Heart left ventricle (tissue), 16 donors: ENCODE measurements at places on chromosomes 11 and 22.

DNA sequence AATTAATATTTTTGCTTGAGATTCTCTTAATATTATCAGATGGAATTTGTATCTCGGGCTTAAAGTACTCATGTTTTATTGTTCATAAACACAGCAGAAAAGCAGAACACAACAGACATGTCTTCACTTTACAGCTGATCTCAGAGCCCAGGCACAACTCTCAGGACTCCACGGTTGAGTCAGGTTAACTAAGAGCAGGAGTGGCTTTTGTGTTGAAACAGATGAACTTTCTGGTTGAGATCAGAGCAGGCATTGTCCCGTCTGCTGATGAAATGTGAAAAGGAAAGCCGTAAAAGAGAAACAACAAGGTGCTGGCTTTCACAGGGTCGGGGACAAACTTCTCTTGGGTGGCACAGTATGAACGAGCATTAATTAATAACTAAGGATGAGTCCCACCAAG is 49.0 kb downstream of the JHY start:
- no peaks in the 10 kb centered on the region for H3K27me3 ChIP-seq
- no peak for DNase-seq
- H3K4me3 ChIP-seq: no peak overlapping the region
- no peak overlapping the region for H3K27ac ChIP-seq

- H3K27ac ChIP-seq: no peak overlapping the region
- DNase-seq: no peak
- no peak overlapping the region for H3K4me3 ChIP-seq
Observed at GRCh38 chr11:77776455-77776854, 44.1 kb downstream of the RSF1 start.

- peak; percentile 86 for DNase-seq
- no peaks in the 10 kb centered on the region for H3K27me3 ChIP-seq
- H3K4me1 ChIP-seq: peaks cover 22% of the 10 kb centered on the region
- no peak overlapping the region for H3K4me3 ChIP-seq
- no peaks in the 10 kb centered on the region for H3K36me3 ChIP-seq
Observed at GRCh38 chr22:27512283-27512761, 289.2 kb downstream of the MN1 start.

DNA sequence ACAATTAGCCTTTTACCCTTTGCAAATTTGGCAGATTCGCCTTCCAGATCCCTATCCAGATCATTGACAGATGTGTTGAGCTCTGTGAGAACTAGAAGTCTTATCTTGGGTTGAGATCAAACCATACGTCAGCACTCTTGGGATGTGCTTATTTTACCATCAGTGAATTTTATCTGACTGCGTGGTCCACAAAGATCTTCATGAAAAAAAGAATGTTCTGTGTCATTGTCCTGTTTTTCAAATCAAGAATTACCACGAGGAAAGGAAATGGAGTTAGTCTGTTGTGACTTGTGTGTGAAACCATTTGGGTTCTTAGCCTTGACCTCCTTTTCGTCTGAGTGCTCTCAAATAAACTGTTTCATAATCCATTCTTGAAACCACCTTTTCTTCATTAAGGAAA is 86.2 kb upstream of the SORL1-AS1 start:
- H3K4me3 ChIP-seq: no peak overlapping the region
- H3K27ac ChIP-seq: no peak overlapping the region
- no peak for DNase-seq

- no peaks in the 10 kb centered on the region for H3K36me3 ChIP-seq
- no peaks in the 10 kb centered on the region for H3K27me3 ChIP-seq
- H3K4me3 ChIP-seq: no peak overlapping the region
- no peaks in the 10 kb centered on the region for H3K4me1 ChIP-seq
Observed at GRCh38 chr11:75441804-75442132, 8.8 kb upstream of the KLHL35 start.

GRCh38 chr22:42301077-42301741 is 30.8 kb upstream of the TCF20 start:
- no peaks in the 10 kb centered on the region for H3K36me3 ChIP-seq
- peaks cover 8% of the 10 kb centered on the region for H3K27me3 ChIP-seq
- no peak overlapping the region for H3K27ac ChIP-seq

DNA sequence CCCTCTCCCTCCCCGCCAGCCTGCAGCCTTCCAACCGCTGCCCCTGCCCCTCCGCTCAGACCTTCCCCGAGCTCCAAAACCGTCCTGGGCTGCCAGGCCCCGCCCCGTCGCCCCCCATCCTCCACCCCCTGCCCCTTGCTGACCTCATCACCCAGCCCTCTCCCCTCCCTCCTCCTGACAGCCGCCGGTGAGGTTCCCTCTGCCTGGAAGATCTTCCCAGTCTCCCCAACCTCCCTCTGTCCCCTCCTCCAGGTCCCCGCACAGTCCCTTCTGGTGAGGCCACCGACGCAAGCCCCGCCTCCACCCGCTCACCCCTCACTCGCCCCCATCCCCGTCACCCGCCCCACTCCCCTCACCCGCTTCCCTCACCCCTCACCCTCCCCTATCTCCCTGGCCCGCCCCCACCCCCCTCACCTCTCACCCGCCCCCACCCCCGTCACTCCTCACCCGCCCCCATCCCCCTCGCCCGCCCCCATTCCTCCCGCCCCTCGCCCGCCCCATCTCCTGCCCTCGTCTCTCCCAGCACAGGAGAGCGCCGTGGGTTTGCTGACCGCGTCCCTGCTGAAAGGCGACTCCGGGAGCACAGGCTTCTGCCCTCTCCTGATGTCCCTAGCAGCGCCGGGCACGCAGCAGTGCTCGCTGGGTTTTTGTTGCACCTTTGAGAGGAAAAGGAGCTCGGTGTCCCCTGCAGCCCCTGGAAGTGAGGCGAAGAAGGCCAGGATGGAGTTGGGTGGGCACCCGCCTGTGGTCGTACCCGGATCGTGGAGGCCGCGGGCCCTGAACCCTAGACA is 16.4 kb upstream of the UPK3A start:
- H3K4me3 ChIP-seq: peak overlapping the region; percentile 63
- no peaks in the 10 kb centered on the region for H3K27me3 ChIP-seq
- no peaks in the 10 kb centered on the region for H3K36me3 ChIP-seq
- DNase-seq: no peak
- peaks cover 40% of the 10 kb centered on the region for H3K4me1 ChIP-seq

DNA sequence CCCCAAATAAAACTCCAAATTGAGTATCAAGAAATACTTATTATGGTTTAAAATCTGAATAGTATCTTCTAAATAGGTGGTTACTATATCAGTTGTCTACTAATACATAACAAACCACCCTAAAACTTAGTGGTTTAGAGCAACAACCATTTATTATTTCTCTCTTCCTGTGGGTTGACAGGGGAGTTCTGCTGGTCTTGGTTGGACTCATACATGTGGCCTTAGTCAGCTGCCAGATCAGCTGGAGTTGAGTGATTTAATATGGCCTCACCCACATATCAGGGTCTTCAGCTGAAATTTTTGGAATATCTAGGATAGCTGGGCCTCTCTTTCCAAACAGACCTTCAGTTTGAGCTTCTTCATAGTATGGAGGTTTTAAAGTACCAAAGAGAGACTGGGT is 34.5 kb downstream of the C11orf65 start:
- no peaks in the 10 kb centered on the region for H3K27me3 ChIP-seq
- no peak for DNase-seq
- H3K4me3 ChIP-seq: no peak overlapping the region
- no peaks in the 10 kb centered on the region for H3K36me3 ChIP-seq

DNA sequence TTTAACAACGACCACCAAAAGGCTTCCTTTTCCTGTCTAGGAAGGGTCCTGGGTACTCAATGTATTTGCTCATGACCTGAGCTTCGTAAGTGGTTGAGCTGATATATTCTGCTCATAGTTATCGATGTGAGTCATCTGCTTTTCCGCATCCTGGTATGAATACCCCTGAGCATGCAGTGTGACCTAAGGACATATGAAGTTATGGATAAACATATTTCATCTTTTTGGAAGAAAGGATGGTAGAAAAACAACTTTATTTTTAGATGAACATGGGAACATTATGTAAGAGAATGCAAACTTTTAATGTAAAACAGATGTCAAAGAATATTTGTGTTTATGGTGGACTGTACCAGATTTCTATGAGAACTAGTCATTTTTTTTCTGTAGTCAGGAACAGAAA is 28.4 kb downstream of the TRPC6 start:
- no peaks in the 10 kb centered on the region for H3K4me1 ChIP-seq
- no peak for DNase-seq
- H3K4me3 ChIP-seq: no peak overlapping the region
- H3K27ac ChIP-seq: no peak overlapping the region
- no peaks in the 10 kb centered on the region for H3K27me3 ChIP-seq

DNA sequence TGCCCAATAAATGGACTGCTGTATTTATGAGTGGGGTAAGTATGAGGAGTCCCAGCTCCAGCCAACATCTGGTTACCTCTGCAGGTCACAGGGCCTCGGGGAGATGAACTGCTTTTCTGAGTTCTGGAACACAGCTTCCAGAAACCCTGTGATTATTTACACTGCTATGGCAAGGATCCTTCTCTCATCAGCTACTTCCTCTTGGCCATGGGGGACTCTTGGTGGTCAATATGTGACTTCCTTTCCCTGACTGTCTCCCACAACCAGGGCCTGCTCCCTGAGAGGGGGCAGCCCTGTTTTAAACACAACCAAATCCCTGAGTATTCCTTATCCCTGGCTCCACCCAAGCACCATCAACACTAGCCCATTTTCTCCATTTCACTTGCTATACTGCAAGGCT is 10.0 kb downstream of the RHOG start:
- H3K4me3 ChIP-seq: no peak overlapping the region
- no peaks in the 10 kb centered on the region for H3K27me3 ChIP-seq
- peaks cover 29% of the 10 kb centered on the region for H3K4me1 ChIP-seq
- DNase-seq: no peak
- peaks cover 6% of the 10 kb centered on the region for H3K36me3 ChIP-seq
- no peak overlapping the region for H3K27ac ChIP-seq

DNA sequence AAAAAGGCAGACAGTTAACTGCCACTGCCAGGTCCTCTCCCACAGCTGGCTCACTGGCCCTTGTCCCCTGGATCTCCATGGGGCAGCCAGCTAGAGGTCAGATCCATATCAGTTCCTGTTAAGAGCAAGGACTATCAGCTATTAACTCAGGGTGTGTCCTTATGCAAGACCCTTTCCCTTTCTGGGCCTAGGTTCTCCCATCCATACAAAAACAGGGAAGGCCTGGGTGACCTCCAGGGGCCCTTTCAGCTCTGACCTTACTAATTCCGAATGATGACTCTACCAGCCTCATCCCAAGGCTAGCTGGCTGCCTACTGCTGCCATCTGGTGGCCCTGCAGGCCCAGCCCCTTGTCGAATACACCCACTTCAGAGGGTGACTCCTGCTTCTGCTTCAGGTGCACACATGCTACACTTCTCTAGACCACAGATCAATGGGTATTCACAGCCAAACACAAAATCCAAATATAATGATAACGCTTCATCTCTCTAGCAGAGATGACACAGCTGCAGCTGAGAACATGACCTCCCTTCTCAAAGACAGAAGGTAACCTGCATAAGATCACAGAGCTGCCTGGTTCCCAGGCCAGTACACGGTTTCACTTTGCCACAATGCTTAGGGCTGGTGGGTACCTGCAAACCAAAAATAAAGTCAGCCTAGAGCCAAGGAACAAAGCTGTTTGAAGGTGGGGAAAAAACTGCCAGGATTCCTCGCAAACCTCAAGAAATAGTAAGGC is 34.1 kb downstream of the SERGEF start:
- no peak overlapping the region for H3K27ac ChIP-seq
- H3K4me3 ChIP-seq: no peak overlapping the region
- DNase-seq: peak; percentile 45
- H3K36me3 ChIP-seq: peaks cover 4% of the 10 kb centered on the region
- peaks cover 5% of the 10 kb centered on the region for H3K4me1 ChIP-seq

- no peaks in the 10 kb centered on the region for H3K4me1 ChIP-seq
- H3K36me3 ChIP-seq: no peaks in the 10 kb centered on the region
- no peak overlapping the region for H3K4me3 ChIP-seq
- no peaks in the 10 kb centered on the region for H3K27me3 ChIP-seq
- no peak for DNase-seq
- H3K27ac ChIP-seq: no peak overlapping the region
Observed at GRCh38 chr22:35952576-35952975, 76.0 kb downstream of the RBFOX2 start.

DNA sequence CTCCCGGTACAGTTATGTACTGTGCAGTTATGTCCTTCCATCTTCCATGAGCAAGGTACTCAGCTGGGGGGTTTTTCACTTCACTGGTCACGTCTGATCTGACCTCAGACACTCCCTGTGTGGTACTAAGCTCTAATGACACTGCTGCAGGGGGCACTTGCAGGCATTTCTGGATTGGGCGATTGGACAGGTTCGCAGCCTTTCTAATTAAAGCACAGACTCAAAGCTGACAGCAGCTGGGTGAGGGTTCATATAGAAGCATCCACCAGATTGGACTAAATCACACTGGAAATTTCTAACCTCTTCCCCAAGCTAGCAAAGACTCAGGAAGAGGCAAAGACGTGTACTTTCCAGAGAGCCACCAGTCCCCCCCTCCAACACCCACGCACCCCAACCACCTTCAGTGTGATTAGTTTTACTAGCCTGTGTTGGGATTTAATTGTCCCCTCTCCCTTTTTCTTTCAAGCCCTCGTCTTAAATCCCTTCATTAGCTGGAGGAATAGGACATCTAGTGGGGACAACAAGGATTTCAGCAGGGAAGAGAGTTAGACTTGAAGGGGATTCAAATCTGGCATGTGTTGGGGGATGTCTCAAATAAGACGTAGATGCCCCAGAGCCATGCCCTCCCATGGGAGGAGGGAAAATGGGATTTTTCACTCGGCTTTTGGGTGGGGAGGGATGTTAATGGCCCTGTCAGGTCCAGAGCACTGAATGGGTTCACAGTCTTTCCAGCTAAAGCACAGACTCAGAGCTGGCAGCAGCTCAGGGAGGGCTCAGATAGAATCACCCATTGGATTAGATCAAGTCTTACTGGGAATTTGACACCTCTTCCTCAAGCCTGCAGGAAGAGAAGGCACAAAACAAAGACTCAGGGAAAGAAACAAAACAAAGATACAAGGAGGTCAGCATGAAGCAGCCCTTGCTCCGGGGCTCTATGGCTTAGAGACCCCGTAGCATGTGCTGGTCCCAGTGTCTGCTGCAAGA is 10.9 kb downstream of the INS start:
- DNase-seq: no peak

- no peaks in the 10 kb centered on the region for H3K36me3 ChIP-seq
- no peak overlapping the region for H3K4me3 ChIP-seq
- no peak for DNase-seq
- no peaks in the 10 kb centered on the region for H3K27me3 ChIP-seq
- H3K4me1 ChIP-seq: no peaks in the 10 kb centered on the region
- H3K27ac ChIP-seq: no peak overlapping the region
Observed at GRCh38 chr11:99682171-99682570, 661.4 kb downstream of the CNTN5 start.

GRCh38 chr22:30717331-30717921 is 22.8 kb downstream of the OSBP2 start:
- no peak overlapping the region for H3K4me3 ChIP-seq
- H3K36me3 ChIP-seq: no peaks in the 10 kb centered on the region
- no peaks in the 10 kb centered on the region for H3K4me1 ChIP-seq
- H3K27ac ChIP-seq: no peak overlapping the region
- DNase-seq: no peak

- peak overlapping the region; percentile 6 for H3K4me3 ChIP-seq
- peaks cover 46% of the 10 kb centered on the region for H3K27me3 ChIP-seq
- H3K4me1 ChIP-seq: peaks cover 8% of the 10 kb centered on the region
- H3K27ac ChIP-seq: no peak overlapping the region
- H3K36me3 ChIP-seq: no peaks in the 10 kb centered on the region
- no peak for DNase-seq
Observed at GRCh38 chr22:25419247-25420113, 145.0 kb upstream of the GRK3 start.
